Activated CD8-positive, alpha-beta memory T cell treated with anti-CD3 and anti-CD28 coated beads, Interleukin-2, amount 50 U/mL, for 4 hours (primary cell): ENCODE measurements at places on chromosomes 12 and 14.

GRCh38 chr12:51000245-51000644, 25.9 kb downstream of the SLC11A2 start:
- no peak for DNase-seq

GRCh38 chr12:58607805-58608204, 312.5 kb downstream of the LRIG3 start:
- DNase-seq = no peak

GRCh38 chr14:74673768-74674167, 39.1 kb downstream of the AREL1 start:
- no peak for DNase-seq

DNA sequence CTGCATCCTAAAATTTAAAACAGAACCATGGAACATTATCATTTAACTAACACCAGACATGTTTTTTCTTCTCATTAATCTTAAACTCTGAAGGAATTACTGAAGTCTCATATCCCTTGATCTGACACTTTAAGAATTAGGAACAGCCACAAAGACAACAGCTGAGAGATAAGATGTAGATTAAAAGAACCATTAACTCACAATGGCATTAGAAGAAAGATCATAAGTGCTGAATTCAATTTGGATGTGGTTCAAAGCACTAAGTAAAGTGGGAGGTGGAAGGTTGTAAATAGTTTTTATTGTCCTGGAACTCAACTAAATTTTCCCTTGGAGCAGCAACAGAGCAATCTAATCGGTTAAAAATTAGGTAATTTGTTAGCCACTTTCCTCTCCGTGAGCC, 199.0 kb upstream of the ATP2B1 start:
- no peak for DNase-seq

GRCh38 chr14:89368490-89369477, 48.2 kb downstream of the FOXN3 start:
- no peak for DNase-seq

DNA sequence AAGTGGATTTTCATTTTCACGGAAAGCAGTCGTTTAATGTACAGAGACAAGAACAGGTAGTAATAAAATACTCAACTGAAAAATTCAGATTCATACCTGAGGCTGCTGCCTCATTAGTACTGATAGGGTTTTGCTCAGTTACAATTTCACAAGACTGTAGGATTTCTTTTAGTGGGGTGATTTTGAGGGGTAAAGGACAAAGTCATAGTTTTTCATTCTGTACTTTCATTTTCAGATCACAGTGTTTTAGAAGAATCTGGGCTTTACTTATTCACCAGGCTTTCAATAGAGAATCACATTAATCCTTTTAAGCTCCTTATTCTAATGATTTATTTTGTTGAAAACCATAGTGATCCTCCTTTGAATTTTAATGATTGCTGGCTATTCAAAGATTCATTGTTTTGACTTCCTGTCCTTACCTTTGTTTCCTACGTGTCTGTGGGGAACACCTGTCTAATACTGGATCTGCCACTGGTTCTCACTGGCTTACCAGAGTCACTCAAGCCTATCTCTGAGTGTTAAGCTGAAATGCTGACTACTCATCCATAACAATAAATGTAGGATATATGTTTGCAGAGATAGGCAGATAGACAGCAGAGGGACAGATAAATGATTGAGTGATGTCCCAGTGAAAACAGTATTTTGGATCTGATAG, 243.8 kb upstream of the NPAS3 start:
- no peak for DNase-seq
